ENCODE measurements at places on chromosomes 2 and 18.

- DNase-seq, result no peak
Measured at GRCh38 chr2:228283491-228284171, 102.1 kb upstream of the SPHKAP start.

- no peak for DNase-seq
Measured at GRCh38 chr18:5155907-5156287, 41.2 kb downstream of the AKAIN1 start.

GRCh38 chr2:181380581-181380980, 76.6 kb upstream of the ITGA4 start:
- no peak for DNase-seq

GRCh38 chr2:71282493-71282892, 49.1 kb upstream of the ZNF638 start:
- no peak for DNase-seq

- DNase-seq, result no peak
Measured at GRCh38 chr2:12170121-12170520, 423.7 kb downstream of the LPIN1 start.

- no peak for DNase-seq
Measured at GRCh38 chr2:169038338-169038757, 7.2 kb upstream of the ABCB11 start.

- no peak for DNase-seq
Measured at GRCh38 chr2:144156736-144157640, 362.9 kb downstream of the ZEB2 start.

DNA sequence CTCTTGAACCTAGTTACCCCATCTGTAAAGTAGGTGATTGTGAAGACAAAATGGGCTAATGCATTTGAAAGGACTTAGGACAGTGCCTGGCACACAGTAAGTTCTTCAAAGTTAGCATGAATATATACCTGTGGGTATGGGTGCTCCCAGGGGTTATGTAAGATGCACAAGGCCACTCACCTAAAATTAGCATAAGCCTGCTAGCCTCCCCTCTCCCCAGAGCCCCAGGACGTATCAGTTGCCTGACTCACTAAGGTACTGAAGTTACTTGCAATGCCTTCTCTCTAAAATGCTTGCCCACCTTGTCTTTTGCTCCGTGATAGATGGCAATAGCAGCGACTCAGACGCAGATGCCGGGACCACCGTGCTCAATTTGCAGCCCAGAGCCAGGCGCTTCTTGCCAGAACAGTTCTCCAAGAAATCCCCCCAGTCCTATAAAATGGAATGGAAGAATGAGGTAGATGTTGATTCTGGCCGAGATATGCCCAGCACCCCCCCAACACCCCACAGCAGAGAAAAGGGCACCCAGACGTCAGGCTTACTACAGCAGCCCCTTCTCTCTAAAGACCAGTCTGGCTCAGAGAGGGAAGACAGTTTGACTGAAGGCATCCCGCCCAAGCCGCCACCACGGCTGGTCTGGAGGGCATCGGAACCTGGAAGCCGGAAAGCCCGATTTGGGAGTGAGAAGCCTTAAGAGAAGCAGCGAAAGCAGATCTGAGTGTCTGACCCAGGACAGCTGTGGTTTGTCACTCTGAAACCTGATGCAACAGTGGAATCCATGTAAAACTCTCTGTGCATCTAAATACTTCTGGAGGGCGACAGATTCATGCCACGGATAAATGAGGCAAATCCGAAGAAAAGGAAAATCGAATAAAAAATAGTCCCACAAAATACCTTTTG, 53.8 kb upstream of the TMEM182 start:
- no peak for DNase-seq

DNA sequence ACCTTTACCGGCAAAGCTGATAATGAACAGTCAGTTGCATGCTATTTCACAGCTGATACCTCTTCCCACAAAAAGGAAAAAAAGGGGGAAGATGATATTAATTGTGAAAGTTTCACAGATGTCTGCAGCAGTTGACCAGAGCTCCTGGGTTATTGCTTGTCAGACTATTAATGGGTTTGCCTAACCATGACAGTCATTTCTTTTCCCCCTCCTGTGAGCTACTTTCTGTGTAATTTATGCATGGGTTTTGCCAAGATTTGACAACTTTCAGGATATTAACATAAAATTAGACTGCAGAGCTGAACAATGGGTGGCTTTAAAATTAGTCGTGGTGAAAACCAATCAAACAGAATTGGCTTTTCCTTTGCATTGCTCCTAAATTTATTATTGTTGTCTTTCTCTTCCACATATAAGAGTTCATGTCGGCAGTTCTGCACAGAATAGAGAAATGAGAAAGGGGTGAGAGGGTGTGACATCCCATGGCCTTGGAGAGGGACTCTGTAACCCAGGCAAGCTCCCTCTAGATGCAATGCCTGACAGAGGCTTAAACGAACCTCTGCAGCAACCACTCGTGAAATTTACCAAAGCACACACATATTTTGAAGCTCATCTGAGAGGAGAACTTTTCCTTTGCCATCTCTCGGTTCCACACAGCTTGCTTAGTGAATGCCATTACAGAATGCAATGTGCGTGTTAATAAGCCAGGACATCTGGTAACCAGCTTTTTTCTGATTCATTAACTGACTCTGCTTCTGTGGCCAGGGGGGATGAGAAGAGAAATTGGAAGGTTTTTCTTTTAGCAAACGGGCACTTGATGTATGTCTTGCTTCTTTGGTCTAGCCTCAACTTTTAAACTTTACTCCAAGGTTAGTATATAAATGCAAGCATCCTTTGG, 82.2 kb upstream of the ITGA4 start:
- no peak for DNase-seq

- DNase-seq, result no peak
Measured at GRCh38 chr2:84823788-84824187, 57.1 kb downstream of the TRABD2A start.

- DNase-seq, result no peak
Measured at GRCh38 chr2:168293766-168294165, 46.4 kb upstream of the STK39 start.

DNA sequence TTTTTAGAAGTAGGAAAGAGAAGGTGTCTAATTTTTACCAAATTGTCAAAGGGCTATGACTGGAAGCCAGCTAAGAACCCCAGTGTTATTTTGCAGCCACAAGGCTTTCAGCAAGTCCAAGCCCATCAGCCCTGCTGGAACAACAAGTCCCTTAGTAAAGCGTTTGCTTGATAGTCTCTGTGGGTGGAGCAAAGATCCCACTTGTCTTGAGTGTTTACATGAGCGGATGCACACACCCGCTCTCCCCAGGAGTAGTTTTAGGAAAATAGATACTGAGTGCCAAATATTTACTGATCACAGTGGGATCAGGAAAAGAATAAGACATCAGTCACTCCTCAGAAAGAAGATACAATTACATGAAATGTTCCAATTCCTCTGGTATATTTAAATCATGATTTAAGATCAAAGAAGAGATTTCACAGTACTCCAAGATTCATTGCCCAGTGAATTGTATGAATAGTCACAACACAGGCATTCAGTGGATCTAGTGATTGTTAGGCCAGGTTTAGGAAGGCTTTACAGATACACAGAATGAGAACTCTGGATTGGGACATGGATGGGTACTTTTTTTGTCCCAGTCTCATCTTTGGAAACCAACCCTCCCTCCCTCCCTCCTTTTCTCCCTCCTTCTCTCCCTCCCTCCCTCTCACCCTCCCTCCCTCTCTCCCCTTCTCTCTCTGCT, 514.9 kb downstream of the PTPRM start:
- DNase-seq, result no peak

DNA sequence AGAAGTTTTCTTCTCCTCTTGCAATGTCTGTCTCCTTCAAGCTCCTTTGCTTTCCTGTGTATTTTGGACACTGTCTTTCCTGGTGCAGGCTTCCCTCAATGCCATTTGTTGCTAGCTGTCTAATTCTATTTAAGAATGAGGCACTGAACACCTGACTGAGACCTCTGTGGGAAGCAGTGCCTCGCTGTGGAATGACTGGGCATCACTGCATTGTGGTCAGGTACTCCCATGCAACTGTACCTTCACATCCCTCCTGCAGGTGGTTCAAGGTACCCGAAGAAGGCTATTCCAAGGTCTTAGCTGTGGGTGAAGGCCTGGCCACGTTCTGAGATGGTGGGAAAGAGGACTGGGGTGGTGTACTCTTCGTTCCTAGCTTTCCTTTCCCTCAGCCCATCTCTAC, 152.8 kb upstream of the CTAGE1 start:
- no peak for DNase-seq

DNA sequence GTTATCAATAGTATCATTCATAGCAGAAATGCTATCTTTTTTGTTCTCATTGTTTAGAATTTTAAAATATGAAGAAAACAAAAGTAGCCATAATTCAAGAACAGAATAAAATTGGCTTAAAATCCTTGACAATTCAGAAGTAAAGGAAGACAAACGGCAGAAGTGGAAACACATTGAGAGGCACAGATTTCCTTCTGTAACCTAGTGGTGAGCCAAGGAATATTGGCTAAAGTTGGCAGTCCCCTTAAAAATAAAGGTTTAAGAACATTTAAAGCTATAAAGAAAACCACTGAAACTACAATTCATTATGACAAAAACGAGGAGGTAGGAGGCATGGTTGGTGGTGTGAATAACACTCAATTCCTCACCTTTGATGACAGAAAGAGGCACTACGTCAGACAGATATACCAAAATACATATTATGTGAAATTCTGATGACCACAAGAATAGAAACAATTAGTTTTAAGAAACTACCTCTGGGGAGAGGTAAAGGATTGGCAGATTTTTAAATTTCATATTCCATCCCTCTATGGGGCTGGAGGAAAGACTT, 42.3 kb downstream of the SFT2D3 start:
- DNase-seq, result no peak

- DNase-seq, result no peak
Measured at GRCh38 chr2:12619975-12620374, 96.8 kb upstream of the TRIB2 start.

- DNase-seq, result no peak
Measured at GRCh38 chr2:76270096-76270710, 559.5 kb upstream of the GCFC2 start.

- no peak for DNase-seq
Measured at GRCh38 chr2:69203166-69203985, 183.7 kb downstream of the GFPT1 start.

- no peak for DNase-seq
Measured at GRCh38 chr2:224433442-224433841, 31.5 kb upstream of the FAM124B start.

DNA sequence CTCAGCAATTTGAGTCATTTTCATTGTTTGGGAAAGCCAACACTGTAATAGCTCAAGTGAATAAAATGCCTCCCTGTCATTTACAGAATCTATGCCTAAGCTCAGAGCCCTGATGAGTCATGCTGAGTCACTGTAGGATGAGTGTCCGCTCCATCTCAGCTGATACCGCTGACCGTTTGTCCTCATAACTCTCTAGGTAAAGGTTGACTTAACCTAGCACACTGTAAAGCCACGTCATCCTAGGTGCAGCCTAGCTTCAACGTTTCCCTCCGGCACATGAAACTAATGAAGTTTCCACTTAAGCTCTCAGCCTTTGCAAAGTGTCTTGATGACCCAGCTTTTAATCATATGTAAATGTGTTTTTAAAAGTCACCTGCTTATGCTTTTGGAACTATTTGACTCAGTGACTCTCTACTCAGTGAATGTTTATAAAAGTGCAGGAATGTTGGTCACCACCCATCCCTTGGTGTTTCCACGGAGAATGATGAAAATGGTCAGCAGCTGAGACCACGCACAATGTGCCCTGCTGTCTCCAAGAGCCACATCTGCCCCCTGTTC, 154.0 kb downstream of the PMAIP1 start:
- DNase-seq, result no peak

DNA sequence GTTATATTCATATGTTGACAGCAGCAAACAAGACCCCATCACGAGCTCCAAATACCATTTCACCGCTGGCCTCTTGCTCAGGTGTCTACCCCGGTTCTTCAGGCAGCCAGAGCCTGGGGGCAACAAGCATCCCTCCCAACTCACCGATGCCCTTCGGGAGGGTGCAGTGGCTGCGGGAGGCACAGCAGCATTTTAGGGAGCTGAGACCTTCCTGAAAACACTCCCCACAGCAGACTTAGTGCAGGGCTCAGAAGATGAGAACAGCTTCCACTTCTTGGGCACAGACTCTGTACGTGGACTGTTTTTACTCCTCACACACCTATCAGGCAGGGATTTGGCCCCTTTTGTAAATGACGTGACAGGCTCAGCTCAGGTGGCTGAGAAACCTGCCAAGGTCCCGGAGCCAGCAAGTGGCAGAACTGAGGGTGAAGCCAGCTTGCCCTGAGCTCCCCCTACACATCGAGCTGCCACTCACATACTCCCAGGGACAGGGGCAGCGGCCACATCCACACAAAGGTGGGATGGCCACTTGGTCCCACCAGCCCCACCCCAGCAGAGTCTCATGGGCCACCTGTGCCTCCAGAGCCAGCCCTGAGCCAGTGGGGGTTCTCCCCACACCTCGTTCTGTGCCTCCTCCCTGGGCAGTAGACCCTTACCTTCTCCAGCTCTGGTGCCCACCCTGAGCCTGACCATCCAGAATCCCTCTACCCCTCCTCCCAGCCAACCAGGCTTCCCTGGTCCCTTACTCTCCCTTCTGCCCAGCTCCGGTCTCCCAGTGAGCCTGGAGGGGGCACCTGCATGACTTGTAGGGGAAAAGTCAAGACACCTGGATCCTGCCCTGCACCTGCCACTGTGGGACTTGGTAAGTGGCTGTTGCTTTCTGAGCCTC, 28.5 kb downstream of the CYP27C1 start:
- DNase-seq, result no peak

GRCh38 chr18:59663096-59663495, 34.1 kb downstream of the CCBE1 start:
- no peak for DNase-seq

- DNase-seq, result no peak
Measured at GRCh38 chr2:30408961-30409387, 38.1 kb upstream of the LCLAT1 start.

DNA sequence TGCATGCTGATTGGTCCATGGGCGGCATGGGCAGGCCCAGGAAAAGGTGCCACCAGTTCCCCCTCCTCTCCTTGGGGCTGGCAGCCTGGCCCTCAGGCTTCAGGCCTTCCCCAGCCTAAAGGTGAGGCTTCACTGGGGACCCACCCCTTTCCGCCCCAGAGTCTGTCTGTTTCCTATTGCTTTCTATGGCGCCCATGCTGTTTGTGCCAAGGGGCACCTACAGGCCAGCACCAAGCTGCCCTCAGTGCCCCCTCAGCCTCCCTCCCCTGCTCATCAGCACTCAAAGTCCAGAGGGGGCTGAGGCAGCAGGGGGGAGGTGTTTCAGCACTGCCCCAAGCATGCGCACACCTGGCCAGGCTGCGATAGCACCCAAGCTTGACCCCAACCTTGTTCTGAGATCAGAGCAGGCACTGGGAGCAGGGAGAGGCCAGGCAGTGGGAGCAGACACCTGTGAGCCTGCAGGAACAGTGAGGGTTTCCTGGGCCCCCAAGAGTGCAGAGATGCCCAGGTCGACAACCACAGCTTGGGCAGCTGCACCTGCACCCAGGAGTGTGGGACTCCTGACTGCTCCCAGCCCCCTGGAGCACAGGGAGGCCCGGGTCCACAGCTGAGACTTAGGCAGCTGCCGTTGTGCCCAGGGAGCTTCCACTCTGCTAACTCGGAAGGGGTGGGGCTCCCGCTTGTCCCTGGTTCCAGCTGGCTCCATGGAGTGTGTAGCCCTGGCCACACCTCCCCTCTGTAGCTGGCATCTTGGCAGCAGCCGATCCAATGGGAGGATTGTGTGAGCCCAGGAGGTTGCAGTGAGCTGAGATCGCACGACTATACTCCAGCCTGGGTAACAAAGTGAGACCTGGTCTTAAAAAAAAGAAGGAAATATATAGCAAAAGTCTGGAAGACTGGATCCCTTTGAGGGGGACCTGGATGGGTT, 69.1 kb downstream of the NCAPH start:
- no peak for DNase-seq

- no peak for DNase-seq
Measured at GRCh38 chr2:11941201-11942177, 195.1 kb downstream of the LPIN1 start.

- DNase-seq, result no peak
Measured at GRCh38 chr18:3748086-3748485, 298.1 kb downstream of the TGIF1 start.

Data from CD4-positive, alpha-beta T cell treated with Interleukin-2 at 100 ng/mL for 4 hours (primary cell).